AML-193 (cell line): ENCODE measurements at places on chromosomes 3 and 15.

- DNase-seq: peak; percentile 45
Measured at GRCh38 chr15:70505411-70505919, 257.9 kb downstream of the UACA start.

DNA sequence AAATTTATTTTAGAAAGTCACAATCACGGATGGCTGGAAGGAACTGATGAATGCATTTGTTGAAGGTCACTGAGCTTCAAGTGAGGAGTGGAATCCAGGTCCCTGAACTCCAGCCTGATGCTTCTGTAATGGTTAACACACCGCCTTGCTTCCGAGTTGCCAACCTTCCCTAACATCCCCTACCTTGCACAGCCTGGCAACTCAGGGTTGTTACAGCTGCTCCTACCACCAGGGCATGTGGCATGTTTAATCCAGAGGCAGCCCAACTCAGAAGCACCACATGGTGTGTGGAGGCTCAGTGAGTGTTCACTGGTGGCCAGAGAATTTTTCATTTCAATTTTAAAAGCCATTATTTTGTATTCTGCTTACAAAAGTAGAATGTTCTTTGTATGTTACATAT lies 4.9 kb downstream of the TM2D3 start:
- DNase-seq: no peak

DNA sequence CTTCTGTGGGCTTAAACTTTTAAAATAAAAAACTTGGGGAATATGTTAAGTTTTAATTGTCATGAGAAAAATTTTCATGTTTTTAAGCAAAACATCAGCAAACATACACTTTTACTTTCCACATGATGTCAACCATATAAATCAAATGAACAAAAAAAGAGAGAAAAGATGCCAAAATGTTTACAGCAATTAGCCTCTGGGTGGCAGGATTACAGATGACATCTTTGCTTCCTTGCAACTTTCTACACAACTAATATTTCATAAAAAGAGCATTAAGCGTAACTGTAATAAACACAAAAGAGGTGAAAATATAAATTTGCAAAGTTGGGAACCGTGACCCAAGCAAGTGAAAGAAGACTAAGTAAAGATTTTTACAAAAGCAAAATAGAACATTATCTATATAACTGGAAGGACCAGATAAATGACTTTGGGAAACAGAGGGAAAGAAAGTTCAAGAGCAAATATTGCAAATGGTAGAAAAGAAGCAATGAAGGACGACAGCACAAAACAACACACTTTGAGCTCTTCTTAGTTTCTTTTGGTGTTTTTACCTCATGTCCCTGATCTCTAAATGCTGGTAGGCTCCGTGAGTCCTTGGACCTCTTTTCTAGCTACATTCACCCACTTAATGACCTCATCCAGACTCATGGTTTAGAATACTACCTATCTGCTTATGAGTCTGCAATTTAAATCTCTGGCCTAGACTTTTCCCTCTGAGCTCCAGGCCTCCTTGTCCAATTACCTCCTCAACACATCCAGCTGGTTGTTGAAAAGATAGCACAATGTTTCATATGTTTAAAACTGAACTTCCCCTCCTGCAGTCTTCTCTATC lies 9.4 kb downstream of the TP53BP1 start:
- peak; percentile 26 for DNase-seq

DNA sequence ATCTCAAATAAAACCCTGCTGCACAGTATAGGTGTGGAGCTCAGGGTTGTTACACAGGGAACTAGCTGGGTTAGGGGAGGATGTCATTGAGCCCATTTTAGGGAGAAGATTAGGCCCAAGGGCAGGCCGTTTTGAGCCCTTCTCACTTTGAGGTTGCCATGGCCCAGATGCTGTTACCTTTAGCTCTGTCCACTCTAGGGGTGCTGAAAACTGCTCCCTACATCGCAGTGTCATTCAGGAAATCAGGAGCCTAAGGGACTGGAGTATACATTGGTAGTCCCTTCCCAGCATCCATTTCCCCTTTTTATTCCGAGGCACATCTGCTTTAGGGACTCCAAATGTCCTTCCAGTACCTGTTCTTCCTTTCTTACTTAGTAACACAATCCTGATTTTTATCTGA lies 79.0 kb upstream of the SELENOK start:
- DNase-seq: no peak

- DNase-seq: no peak
Measured at GRCh38 chr15:91716536-91716935, 137.0 kb upstream of the SLCO3A1 start.

DNA sequence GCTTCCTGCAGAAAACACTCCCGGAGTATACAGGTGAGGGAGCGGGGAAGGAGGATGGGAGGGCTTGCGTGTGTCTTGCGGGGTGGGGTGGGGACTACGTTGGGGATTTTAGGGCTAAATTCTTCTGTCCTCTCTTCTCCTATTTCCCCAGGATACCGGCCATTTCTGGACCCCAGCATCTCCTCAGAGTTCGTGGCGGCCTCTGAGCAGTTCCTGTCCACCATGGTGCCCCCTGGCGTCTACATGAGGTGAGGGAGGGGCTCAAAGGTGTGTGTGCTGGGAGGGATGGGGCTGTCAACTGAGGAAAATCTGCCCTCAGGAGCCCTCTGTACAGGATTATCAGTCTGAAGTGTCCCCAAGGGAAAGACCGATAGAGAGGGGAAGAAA lies 6.6 kb downstream of the DUOX1 start:
- no peak for DNase-seq

DNA sequence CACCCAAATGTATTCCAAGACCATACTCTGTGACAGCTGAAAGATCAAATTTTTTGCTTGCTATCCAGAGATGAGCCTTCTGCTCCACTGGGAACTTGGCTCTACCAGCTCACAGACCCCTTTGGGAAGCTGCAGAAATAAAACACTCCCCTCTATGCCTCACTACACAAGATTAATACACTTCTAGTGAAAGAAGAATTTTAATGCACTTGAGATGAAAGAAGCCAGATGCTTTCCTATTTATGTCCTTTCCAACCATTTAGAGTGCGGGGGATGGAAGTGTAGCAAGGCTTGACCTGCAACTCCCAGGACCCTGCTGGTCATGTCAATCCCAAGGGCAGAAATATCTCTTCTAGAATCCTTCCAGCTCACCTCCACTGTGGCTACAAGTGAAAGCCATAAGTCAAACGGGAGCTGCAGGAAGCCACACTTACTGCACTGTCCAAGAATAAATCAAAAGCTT lies 34.7 kb downstream of the ANXA2 start:
- no peak for DNase-seq

DNA sequence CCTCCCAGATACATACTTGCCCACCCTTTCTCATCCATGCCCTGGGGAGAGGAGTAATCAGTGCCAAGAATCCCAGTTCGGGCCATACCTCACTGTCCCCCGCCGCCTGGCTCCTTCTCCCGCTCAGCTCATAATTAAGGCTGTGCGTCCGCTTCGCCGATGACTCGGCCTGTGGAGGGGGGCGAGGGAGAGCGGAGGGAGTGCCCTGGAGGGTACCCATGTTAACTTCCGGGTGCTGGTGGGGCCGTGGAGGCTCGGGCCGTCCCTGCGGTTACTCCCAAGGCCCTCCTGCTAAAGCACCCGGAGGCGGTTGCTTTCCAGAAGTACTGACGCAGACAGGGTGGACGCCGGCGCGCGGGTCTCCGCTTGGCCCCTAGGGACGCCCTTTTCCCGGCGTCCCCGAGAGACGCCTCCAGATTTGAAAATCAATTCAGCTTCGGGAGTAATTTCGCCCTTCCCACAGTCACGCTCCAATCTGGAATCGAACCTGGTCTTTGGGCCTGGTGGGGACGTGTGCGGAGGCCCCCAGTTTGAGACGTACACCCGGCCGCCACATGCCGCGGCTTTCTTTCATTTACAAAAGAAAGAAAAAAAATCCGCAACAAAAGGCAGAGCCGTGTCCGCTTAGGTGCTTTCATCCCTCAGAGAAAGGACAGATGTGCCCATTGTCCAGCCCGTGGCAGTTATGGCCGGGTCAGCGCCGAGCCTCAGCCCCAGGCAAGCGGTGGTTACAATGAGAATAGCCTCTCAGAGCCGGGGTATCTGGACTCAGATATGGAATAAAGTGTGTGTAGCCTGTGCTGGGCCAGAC lies 1.0 kb upstream of the ONECUT1 start:
- no peak for DNase-seq

DNA sequence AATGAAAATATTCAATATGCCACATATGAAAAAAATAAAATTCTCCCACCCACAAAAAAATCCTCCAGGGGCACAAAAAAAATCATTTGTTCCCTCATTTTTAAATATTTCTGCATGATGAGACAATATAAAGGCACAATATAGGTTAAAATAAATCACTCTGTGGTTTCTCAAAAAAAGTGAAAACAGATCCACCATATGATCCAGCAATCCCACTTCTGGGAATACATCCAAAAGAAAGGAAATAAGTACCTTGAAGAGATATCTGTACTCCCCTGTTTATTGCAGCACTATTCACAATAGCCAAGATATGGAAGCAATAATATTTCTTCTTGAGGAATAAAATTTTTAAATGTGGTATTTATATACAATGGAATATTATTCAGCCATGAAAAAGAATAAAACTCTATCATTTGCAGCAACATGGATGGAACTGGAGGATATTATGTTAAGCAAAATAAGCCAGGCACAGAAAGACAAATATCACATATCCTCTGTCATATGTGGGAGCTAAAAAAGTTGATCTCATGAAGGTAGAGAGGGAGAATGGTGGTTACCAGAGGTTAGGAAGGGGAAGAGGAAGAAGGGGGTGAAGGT lies 1.5 kb downstream of the ATP8B4 start:
- no peak for DNase-seq

- DNase-seq: no peak
Measured at GRCh38 chr3:12885583-12885930, 44.2 kb upstream of the RPL32 start.

DNA sequence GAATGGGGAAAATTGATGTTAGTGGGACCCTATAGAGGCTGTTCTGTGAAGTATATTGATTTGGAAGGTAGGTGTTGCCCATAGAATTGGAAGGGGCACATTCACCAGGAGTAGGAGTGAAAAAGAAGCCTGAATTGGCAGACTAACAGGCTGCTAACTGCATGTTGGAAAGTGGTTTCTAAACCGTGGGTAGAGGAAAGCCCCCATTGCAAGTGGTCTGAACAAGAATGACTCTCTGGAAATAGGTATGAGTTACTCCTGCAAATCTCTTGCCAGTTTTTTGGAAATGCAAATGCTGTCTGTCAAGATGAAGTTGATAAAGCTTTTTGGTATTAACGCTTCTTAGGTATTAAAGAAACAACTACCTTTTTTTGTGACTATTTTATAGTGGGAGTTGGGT lies 3.5 kb downstream of the UBE2E1 start:
- no peak for DNase-seq

DNA sequence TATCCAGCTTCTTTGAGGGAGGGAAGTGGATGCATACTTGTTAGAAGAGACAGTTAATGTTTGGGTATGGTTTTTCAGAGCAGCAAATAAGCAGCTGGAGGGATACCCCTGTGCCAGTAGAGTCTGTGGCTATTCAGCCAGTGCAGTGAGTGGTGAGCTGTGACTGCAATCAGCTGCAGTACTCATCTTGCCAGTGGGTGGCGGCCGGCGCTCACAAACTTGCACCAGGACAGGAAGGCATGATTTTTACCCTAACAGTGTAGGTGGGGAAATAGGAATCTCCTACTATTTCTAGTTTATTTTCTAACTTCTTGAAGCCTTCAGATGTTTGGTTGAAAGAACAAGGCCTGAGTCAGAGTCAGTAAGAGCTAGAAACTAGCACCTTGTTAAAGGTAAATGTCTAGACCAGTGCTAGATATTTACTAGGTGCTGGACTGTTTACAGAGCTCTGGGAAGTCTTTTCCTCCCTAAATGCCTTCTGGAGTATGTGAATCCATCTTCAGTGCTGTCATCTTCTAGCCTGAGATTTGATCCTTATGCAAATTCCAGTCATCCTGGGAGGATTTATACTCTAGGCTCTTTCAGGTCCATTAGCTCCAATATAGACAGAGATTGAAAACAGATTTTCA lies 23.6 kb downstream of the TIMP4 start:
- DNase-seq: peak; percentile 82

GRCh38 chr3:101635954-101636798 lies 40.8 kb downstream of the ZBTB11 start:
- peak; percentile 69 for DNase-seq

DNA sequence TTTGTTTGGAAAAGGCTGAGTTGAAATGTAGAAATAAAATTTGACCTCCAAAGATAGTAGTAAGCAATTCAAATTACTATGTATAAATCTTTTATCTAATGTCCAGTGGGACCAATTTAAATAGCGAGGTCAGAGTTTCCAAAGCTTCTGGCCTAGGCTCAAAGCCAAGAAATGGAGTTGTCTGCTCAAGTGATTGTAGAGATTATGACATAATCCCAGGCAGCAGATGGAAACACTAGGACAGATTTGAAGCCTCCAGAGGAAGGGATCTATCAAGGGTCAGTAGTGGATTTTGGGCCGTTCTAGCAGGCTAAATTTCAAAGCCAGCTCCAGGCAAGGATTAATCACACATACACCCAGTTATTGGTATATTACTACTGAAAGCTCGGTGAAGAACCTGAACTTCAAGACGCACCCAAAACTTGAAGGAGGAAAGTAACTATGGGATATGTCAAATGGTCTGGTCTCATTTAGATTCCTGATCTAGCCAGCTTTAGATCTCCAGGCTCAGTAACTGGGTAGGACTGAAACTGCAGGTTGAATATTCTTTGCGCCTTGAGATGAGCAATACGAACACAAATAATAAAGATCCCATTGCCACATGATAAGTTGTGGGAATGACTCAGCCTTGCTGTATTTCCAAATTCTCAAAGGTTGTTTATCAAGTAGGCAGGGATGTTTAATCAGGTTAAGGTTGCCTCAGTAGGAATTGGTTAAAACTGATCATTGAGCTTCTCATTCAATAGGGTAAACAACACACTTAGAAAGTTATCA lies 30.9 kb upstream of the ARRDC4 start:
- no peak for DNase-seq

DNA sequence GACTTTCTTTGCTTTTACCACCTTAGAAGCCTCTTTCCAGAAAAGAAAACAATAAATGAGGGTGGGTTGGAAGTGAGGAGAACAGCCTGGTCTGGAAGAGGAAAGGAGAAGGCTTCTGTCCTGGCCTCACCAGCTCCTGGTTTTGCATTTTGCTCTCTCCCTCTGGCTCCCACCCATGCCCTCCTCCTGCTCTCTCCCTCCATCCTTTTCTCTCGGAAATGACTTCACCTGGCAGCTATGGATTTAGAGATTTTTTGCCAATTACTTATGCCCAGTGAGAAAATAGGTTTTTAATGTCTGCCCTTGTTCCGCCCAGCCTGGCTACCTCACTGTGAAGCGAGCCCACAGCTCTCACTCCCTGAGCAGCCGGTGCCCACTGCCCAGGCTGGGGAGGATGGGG lies 77.9 kb upstream of the NTRK3 start:
- DNase-seq: no peak

GRCh38 chr3:54882129-54882833 lies 45.6 kb downstream of the LRTM1 start:
- DNase-seq: no peak

- no peak for DNase-seq
Measured at GRCh38 chr3:53250881-53251605, 4.8 kb downstream of the TKT start.

- DNase-seq: peak; percentile 21
Measured at GRCh38 chr3:46981932-46982471, 2.5 kb downstream of the NBEAL2 start.
